ENCODE measurements at places on chromosomes 1 and 21.

DNA sequence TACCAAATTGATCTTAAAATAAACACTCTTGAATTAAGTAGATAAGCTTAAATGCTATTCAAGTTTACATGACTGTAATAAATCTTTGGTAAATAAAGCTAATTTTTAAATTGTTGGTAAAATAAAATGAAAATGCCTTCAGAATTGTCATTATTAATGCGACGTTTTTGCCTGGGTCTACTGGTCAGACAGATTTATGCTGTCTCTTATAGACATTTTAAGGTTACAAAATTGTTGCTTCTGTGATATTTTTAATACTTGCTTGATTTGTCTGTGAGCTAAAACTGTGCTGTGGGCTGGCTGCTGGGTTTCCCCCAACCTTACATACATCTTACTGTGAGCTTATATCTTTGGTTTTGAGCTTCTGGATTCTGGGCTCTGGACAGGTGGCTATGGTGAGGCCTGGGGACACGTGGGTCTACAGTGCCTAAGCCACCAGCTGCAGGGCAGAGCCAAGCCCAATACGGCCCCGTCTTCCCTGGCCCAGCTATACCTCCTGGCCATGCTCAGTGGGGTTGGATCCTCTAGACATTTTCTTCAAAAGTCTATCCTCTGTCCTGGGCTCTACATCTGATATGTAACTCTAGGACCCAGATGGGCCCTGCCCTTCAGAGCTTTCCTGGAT, 81.4 kb downstream of the ETS2 start:
- no peak for DNase-seq

DNA sequence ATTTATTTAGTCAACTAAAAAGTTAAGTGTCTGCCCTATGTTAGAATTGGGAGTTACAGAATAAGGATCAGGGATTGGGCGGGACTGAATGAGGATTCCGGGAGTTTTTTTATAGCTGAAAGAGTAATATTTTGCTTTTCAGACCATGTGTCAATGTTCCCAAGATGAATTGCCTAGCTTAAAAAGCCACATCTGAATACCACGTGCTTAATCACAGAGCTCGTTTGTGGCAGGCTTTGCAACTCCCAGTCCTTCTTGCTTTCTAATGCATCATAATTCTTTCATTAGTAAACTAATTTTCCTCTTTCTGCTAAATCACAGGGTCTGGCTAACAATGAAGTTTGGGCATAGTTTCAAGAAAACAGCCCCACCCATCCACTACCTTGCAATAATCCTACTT, 4.2 kb upstream of the BCL10 start:
- no peak for DNase-seq

DNA sequence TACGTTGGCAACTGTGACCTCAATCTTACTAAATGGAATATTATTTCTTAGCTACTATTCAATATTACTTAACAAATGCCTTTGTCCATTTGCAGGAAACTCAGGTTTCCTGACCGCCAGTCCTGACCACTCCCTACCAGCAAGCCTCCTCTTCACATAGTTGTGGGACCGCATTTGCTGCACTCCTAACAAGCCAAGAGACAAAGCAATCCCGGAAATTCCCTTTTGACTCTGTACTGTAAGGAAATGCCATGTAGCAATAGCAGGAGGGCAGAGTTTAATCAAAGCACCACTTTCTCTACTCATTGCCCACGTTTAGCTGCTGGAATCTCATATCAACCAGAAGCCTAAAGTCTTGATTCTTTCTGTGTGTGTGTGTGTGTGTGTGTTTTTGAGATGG, 28.1 kb upstream of the ACBD6 start:
- DNase-seq, result no peak

GRCh38 chr1:82398357-82398756, 597.6 kb downstream of the ADGRL2 start:
- no peak for DNase-seq

GRCh38 chr21:31564439-31564838, 95.1 kb upstream of the SOD1 start:
- no peak for DNase-seq

DNA sequence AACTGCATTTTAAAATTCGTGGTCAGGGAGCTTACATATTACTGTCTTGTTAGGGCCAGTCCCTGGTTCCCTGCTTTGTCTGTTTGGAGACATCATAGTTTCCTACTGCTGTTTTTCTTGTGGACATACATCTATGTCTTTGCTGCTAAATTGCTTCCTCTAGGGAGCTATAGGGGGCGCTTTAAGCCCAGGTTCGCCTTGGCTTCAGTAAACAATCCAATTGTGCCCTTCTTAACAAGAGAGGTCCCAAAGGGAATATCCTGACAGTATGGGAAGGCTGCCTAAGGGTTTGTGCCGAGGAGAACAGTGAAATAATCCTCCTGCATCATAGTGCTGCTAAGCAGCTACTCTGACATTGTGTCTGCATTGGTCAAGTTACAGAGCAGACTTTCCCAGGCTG, 112.5 kb downstream of the USH2A start:
- no peak for DNase-seq

DNA sequence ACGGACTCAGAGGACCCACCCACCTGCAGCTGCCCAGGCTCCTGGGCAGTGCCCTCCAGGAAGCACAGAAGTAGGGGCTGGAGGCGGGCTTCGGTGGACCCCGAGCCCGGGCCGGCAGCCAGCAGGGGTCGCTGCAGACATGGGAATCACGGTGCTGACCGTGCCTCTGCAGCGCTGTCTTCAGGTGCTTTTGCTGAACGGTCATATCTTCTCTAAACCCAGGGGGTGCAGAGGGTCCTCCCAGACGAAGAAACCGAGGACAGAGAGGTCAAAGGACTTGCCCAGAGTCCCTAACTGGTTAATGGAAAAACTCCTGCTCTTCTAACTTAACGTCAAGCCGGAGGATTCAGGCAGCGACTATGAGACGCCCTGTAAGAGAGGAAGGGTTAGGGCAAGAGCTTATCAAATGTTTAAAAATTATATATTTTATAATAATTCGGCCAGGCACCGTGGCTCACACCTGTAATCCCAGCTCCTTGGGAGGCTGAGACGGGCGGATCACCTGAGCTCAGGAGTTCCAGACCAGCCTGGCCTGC, 21.5 kb upstream of the LEFTY2 start:
- DNase-seq, result no peak

- DNase-seq, result no peak
These were observed 190.5 kb upstream of the C1orf105 start for GRCh38 chr1:172229942-172230341.

- DNase-seq, result no peak
These were observed 11.9 kb downstream of the RPS6KA1 start for GRCh38 chr1:26541431-26541815.

DNA sequence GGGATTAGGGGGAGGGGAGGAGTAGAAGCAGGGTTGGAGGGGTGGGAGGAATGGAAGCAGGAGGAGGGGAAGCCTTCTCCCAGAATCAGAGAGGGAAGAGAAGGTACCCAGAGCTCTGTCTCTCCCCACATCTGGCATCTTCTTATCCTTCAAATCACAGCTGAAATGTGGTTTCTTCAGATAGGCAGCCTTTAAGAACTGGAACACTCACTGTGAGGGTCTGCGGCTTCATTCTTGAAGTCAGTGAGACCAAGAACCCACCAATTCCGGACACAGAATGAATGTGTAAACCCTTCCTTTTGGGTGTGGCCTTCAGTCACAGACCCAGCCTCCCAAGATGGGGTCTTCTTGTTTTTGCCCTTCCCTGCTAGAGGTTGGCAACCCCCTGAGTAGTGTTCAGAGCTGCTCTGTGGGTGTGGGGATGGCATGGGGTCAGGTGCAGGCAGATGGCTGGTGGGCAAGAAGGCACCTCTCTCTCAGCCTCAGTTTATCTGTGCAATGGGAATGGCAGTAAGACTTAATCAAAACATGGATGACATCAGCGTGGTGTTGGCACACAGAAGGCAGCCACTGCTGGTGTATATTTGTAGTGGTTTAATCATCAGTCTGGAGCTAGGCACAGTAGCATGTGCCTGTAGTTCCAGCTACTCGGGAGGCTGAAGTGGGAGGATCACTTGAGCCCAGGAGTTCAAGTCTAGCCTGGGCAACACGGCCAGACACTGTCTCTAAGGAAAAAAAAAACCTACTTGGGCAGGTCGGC, 7.2 kb downstream of the FAAH start:
- no peak for DNase-seq

GRCh38 chr1:155069551-155070157, 6.1 kb downstream of the EFNA4 start:
- DNase-seq, result no peak

DNA sequence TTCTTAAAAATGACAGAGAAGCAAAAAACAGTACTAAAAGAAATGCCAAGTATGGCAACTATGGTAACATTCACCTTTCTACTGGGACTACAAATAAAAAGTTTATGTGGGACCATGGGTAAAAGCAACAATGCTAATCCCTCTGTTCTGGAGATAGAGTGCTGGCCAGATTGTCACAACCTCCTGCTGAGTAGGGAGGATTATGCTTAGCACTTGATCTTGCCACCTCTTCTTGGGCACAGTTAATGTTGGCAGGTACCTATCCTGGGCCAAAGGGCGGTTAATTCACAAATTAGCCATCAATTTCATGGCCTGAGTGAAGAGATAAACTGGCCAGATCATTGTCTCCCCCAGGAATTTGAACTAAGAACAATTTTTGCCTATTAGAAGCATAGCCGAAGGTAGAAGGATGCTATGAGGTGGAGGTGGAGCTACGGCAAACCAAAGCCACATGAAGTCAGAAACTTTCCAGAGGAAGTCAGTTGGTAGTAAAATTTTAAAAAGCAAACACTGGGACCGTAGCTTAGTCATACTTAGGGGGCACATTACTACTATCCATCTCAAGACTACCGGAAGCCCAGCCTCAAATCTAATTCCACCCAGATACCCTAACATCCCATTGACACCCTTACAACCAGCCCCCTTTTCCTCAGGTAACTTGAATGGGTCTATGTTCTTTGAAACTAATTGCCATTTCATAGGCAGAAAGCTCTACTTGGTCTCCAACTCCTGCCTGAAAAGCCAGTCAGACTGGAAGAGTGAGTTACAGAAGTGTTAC, 2.7 kb downstream of the SCYL3 start:
- no peak for DNase-seq

DNA sequence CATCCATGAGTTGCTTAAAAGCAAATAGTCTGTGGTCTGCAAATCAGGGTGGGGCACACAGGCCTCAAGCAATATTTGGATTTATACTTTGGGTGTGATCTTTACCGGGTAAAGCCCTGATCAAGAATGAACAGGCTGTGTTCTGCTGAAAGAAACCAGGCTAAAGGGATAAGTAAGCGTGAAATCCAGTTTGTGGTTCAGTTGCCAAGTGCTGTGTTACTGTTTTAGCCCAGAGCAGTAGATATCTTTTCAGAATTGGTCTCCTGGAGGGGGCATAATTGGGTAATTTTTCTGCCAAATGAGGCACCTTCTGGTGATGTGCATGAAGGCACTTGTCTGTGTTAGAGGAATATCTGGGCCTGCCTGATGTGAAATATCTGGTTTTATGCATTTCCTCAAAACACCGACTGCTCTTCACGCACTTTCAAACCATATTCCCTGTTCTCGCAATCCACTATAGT, 21.4 kb downstream of the AIM2 start:
- DNase-seq, result no peak

DNA sequence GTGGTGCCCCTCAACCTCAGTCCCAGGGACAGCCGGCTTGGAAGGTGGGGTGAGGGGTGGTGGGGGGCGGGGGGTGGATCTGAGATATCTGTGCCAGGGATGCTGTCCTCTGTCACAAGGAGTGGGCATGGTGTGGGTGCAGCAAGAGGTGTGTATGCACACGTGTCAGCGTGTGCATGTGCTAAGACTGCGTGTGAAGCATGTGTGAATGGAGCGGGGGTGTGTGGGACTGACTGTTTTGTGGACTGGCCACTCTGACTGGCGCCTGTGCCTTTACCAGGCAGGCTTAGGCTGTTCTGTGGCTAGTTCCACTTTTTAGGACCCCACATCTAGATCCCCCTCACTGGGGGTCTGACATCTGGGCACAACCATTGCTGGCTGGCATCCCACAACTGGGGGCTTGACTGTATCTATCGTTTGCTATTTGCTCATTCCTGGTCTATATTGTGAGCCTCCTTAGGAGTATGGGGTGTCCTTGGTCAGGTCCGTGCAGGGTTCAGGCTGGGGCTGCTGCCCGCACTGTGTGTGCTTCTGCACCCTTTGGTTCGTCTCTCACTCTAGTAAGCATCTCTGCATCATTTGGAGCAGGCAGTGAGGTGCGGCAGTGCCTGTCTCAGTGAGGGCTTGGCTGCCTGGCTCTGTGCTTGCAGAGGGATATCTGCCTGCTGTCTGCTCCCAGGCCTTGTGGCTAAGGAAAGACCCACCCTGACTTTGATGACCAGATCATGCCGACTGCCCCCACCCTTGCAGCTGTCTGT, 1.9 kb downstream of the AMPD2 start:
- no peak for DNase-seq

GRCh38 chr1:78388275-78388674, 102.5 kb upstream of the PTGFR start:
- no peak for DNase-seq

DNA sequence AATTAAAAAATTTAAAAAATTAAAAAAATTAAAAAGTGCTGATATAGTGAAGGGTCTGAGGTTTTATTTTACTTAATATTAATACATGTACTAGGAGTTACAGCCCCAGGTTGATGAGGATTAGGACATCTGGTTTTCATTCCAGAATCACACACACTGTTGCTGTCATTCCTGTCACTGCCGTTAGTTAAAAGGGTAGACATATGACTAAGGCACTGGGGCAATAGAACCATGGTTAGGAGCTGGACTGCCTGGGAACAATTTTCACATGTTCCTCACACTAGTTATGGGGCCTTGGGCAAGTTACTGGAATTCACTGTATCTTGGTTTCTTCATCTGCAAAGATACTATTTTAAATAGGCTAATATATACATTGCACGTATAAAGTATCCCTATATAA, 191.8 kb upstream of the DPYD start:
- DNase-seq, result no peak

- no peak for DNase-seq
These were observed 4.8 kb upstream of the CHIA start for GRCh38 chr1:111285879-111286278.

DNA sequence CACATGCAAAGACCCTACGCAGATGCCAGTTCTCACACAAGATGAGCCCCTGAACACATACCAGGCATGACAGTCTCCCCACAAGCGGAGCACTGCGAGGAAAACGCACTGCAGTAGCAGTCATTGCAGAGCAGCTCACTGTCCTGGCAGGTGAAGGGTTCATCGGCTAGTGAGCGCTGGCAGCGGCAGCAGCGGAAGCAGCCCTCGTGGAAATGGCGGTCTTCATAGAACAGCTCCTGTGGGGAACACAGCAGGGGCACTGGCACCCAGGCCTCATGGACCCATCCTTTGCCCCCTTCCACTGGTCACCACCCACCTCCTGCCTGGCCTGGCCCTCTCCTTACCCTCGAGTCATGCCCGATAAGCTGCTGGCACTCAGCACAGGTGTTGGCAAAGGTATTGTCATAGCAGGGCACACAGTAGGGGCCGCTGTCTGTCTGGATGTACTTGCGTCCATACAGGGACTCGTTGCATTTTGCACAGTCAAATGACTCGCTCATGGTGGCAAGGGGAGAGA, 6.3 kb downstream of the FHL3 start:
- DNase-seq, result no peak

GRCh38 chr1:169964206-169964605, 70.5 kb upstream of the SCYL3 start:
- no peak for DNase-seq

DNA sequence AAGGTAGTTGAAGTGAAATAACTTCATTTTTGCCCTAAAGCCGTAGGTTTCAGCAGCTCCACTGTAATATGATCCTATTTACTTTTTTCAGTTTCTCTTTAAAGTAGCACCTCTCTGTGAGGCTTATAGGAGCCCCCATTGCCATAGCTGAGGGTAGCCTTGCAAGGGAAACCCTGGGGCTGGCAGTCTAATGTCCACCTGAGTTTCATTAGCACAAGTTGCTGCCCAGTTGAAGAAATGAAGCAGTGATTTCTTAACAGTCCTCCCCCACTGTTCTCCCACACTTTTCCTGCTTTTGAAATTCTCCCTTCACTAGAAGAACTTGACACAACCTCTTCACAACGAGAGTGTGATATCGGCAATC, 1.5 kb downstream of the HMCN1 start:
- no peak for DNase-seq
